ENCODE measurements at places on chromosomes 1 and 21.

DNA sequence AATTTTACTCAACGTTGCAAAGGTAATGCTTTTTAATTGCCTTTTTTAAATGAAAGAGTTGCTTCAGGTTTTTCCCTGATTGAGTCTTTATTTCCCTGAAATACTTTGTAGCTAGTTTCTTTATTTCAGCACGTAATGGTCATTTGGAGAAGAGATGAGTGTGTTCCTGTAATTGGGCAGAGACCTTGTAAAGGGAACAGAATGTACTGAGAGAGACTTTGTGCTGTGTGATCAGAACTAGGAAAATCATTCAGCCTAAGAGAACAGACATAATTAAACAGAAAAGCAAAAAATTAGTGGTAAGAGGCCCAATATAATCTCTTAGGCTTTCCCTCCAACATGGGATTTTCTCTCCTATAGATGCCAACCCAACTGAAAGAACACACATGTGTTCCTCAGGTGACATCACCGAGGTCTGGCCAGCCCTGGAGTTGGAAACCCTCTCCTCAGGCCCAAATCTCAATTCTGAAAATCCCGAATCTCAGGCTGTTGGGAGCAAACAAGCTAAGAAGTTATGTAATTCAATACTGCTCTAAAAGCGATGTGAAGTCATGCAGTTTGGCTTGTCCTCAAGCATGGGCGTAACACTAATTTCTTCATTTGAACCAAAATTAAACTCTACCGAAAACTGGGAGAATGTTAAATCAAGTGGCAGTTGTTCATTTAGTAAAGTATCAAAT lies 102.0 kb downstream of the TGFB2 start:
- DNase-seq = no peak

GRCh38 chr1:185014941-185015340 lies 30.4 kb upstream of the RNF2 start:
- DNase-seq = no peak

DNA sequence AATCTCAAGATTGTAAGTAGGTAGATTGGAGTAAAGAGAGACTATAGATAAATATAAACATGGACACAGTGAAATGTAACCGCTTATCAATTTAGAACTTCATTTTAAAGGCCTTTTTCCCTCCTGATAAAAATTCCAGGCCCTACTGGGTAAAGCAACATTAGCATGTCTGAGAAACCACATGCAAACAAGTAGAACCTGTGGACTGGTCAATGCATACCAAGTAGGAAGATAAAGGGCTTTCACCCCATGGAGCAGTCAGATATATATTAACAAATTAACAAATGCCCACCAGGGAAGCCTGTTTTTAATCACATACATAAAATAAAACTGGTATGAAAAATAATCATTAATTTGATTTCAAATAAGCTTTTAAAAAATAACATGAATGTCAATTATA lies 8.1 kb downstream of the DPH5 start:
- no peak for DNase-seq

- DNase-seq = no peak
Measured at GRCh38 chr1:57321776-57322175, 102.1 kb downstream of the DAB1 start.

Measured in iPS DF 19.7 (cell line).